ENCODE measurements at places on chromosomes 5 and 9.

- DNase-seq, result no peak
Measured at GRCh38 chr5:66209350-66209749, 65.2 kb downstream of the SREK1 start.

GRCh38 chr5:54045077-54045792 is 265.1 kb downstream of the ARL15 start:
- no peak for DNase-seq

- no peak for DNase-seq
Measured at GRCh38 chr5:153513156-153513555, 22.7 kb downstream of the GRIA1 start.

DNA sequence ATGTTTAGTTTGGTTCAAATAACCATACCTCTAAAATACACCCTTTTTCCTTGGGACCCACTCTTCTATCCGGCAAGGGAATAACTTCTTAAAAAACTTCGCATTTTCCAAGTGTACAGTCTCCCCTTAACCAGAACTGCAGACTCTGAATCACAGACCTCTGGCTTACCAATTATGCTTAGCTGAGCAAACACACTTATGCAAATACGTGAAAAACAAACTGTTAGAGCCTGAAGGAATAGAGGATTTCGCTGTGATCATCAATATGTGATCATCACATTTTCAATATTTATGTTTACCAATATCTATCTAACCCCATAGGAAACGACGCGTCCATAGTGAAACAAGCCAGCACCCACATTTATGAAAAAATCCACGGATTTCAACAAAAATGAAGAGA is 1.3 kb downstream of the LPAR1 start:
- DNase-seq, result no peak

DNA sequence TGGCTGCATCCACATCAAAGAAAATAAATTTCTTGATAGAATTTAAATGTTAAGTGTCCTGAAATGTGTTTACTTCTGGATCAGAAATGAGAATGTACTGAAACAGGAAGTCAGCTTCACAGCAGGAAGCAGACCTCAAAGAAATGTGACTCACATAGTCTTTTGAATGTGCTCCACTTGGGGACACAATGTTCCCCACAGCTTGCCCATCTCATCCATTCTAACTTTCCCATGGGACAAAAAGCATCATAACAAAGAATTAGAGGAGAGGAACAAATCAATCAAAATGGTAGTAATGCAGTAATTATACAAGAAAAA is 85.7 kb downstream of the GRAMD2B start:
- no peak for DNase-seq

Measured in Right ventricle myocardium superior (tissue), 1 donor.